ENCODE measurements at places on chromosomes 3 and 15.

DNA sequence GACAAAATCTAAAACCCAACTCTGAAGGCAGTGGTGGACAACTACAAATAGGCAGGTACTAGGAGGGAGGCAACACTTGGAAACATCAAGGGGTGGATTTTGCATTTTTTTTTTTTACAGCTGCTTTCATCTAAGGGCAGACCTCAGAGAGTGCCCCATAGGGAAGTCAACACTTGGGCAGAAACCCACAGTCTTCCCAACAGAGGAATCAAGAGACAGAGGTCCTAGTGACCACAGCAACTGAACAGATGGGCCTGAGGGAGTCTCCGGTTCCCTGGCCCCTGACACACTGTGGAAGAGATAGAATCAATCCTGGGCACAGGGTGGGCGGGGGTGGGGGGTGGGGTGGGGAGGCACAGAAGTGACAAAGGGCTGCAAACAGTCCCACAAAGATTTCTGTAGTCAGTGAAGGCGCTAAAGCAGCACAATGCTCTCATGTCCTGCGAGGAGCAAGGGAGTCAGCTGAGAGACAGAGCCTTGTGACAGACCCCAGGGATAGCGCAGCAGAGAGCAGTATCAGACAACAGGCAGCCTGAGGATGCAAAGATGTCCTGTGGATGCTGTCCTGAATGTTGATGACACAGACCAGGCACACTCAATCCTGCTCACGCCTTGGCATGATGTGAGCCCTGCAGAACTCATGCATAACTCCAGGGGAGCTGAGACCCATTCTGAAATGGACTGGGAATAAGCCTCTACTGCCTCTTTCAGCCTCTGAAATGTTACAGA lies 6.9 kb upstream of the RFTN1 start:
- DNase-seq: no peak

DNA sequence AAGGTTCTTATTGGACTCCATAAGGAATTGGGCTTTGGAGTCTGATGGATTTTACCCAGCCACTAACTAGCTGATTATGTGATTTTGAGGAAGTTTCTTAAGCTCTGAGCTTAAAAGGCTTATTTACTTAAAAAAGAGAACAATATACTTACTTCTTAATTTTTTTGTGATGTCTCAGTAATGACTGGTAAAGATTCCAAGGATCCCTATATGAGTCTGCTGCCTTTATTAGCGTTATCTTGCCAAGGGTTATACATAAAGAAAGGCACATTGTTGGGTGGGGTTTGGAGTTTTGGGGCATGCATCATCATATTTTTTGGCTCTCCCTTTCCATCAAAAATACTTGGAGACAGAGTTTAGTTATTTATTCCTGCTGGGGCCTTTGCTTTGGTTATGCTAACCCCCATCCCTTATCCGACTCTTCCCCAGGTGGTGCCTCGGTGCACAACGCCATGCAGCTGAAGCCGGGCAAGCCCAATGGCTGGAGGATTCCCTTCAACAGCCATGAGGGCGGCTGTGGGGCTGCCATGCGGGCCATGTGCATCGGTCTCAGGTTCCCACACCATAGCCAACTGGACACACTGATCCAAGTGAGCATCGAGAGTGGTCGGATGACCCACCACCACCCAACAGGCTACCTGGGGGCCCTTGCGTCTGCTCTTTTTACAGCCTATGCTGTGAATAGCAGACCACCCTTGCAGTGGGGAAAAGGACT lies 6.7 kb downstream of the ADPRH start:
- peak; percentile 18 for DNase-seq

- peak; percentile 65 for DNase-seq
These were observed 19.4 kb downstream of the TPM1 start for GRCh38 chr15:63061975-63062374.

DNA sequence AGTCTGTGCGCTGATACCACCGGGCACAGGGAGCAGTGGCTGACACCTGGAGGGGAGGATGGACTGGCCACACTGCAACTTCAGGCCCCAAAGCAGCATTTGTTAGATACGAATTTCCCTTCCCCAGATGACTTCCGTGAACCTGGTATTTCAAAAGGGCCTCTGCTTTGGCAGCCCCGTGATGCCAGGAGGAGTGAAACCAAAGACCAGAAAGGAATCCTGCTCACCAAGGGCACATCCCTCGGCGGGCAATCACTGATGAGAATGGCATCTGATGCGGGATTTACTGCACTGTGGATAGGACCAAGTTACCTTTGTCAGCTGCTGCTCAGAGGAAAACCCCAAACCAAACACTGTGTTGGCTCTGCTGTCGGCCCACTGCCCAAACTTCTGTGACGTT lies 65.5 kb downstream of the WHAMM start:
- no peak for DNase-seq

DNA sequence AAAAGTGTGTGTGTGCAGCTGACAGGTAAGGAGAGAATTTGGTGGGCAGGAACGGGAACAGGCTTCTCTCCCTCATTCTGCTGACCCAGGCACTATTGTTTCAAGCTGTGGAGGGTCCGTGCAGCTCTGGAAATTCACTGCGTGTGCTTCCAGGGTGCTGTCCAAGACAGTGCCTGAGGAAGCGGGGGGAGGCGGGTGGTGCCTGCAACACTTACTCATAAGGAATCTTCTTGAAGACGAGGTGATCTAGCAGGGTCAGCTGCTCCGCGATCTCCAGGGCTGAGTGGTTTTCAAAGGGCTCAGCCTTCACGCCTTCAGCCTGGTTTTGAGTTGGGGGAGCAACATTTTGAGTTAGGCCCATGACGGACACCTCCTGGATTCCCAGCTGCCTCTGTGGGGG lies 46.6 kb upstream of the CTSH start:
- peak; percentile 56 for DNase-seq

DNA sequence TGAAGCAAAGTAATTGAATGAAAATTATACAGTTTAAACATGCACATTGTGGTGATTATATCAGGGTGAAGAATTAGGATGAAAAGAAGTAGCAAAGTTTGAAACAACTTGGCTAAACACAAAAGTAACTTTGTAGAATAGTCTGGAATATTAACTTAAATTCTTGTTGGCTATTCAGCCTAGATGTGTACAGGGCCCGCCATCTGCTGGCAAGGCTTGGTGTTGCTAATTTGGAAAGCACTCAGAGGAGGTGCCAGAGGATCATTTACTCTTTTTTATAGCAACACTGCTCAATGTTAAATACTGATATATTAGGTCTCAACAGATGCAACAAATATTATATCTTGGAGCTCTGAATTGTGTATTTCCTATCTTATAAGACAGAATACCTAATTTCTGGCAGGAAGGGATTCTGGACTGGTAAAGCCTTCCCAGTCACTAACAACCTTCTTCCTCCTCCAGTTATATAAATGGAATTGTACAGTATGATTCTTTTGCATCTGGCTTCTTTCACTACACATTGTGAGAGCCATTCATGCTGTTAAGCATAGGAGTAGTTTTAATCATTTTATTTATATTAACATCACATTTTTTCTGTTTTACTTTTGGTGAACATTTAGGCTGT lies 36.1 kb downstream of the TTC23 start:
- DNase-seq: peak; percentile 67

DNA sequence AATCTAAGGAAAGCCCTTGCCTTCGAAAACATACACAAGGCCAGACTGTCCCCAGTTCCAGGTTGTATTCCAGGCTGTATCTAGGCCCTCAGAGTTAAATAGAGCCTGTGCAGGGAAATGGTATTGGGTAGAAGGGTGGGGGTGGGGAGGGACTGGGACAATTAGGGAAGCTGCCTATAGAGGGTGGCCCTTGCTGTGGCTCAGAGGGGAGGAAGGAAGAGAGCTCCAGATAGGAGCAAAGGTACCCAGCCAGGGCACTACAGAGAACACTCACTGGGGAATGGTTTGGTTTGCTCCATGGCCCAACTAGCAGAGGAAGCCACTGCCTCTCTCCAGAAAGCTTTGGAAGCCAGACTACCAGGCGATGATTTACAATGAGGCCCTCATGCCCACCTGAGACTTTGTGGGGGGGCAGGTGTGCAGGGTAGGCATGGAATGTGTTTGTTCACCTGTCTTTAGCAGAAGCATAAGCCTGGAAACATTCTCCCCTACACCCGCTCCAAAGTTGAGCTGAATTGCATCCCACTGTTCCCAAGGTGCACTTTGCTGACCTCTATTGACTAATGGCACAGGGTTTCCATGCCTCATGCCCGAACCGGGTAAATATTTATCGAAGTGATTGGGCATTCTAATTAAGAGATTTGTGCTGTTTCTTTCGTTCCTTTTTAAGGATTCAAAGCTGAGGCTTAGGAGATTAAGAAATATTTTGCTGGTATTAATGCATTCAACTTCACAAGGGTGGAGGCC lies 6.3 kb upstream of the TLE3 start:
- no peak for DNase-seq
